Stimulated activated CD8-positive, alpha-beta memory T cell treated with anti-CD3 and anti-CD28 coated beads, Interleukin-15, amount 100 ng/mL, for 4 hours (primary cell): ENCODE measurements at places on chromosomes 1 and 21.

DNA sequence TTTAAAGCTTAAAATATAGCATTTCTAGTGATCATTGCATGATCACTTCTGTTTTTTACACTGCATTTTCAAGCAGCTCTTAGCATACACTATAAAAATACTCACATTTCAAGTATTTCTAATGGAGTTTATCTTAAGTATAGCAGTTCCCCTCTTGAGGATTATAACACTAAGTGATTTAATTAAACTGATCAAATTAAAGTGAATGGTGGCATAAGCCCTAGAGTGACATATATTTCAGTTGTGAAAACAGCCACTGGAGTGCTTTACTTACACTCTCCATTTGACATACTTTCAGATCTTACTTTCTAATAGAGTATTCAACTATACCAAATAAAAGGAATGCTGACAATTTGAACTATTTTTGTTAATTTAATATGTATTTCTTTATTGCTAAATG, 623.3 kb upstream of the TMPRSS15 start:
- no peak for DNase-seq

- DNase-seq = no peak
These were observed 11.7 kb downstream of the DSCAM start for GRCh38 chr21:40835184-40835694.

DNA sequence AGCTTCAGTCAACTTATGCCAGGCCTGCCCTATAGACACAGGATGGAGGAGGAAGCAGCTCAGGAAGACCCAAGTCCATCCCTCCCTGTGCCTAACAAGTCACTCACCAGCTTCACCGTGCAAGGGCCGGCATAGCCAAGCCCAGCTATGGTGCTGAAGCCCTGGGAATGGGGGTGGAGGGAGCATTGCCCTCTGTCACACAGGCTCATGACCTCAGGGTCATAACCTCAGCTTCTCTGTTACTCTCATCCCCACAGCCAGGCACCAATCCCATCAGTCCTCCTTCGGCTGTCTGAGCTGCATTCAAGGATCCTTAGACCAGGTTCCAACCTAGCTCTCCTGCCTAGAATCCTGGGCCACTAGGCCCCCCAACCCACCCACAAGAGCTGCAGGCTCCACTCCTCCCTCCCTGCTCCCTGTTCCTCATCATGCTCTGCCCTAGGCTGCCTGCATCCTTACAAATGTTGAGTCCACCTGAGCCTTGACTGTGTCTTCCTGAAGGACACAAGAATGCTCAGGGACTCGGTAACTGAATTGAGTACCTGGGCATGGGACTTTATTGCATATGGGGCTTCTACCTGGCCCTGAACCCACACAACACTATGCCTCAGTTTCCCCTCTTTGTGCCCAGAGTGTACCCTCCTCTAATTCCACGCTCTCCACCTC, 1.7 kb downstream of the CD244 start:
- no peak for DNase-seq

- DNase-seq = no peak
These were observed 3.9 kb downstream of the KPNA6 start for GRCh38 chr1:32111789-32112188.

- no peak for DNase-seq
These were observed 27.4 kb upstream of the DUSP23 start for GRCh38 chr1:159753386-159753785.

- DNase-seq = no peak
These were observed 305.4 kb upstream of the PTBP2 start for GRCh38 chr1:96416111-96416595.

DNA sequence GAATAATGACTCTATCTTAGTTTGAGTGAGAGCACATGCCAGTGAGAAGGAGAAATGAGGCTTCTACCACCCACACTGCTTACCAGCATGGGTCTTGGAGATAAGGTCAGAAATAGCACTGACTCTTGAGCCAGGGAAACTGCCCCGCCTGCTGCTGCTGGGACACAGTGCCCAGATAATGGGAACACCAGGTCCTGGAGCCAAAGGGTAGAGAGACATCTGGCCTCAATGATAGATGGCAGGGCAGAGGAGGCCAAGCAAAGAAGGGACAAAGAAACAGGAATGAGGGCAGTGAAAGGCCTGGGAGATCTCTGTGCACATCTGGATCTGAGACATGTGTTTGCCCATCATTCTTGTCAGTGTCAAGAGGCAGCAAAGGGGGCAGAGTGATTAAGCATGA, 97.4 kb downstream of the MIS18A start:
- no peak for DNase-seq

GRCh38 chr1:76892675-76893074, 25.4 kb downstream of the ST6GALNAC5 start:
- no peak for DNase-seq

- DNase-seq = no peak
These were observed 71.1 kb downstream of the SETD4 start for GRCh38 chr21:35989138-35989735.

- no peak for DNase-seq
These were observed 61.4 kb upstream of the CNN3 start for GRCh38 chr1:94988356-94988755.

DNA sequence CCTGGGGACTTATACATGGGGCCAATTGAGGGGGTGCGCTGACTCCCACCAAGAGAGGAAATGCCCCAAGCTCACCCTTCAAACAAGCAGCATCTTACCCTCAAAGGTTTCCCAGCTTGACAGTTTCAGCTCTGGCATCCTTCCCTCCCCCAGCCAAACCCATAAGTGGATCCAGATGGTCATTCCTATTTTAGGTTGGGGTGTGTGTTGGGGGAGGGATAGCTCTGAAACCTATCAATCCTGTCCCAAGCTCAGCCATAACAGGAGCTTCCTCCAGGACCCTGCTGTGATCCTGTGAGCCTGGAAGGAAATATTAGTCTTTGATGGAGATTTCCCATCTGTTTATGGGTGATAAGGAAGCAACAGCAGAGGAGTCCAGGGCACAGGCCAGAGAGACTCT, 3.4 kb upstream of the TMEM222 start:
- DNase-seq = no peak

GRCh38 chr1:203465146-203465798, 10.3 kb upstream of the PRELP start:
- DNase-seq = no peak

- no peak for DNase-seq
These were observed 134.9 kb upstream of the IPO9 start for GRCh38 chr1:201693890-201694607.

DNA sequence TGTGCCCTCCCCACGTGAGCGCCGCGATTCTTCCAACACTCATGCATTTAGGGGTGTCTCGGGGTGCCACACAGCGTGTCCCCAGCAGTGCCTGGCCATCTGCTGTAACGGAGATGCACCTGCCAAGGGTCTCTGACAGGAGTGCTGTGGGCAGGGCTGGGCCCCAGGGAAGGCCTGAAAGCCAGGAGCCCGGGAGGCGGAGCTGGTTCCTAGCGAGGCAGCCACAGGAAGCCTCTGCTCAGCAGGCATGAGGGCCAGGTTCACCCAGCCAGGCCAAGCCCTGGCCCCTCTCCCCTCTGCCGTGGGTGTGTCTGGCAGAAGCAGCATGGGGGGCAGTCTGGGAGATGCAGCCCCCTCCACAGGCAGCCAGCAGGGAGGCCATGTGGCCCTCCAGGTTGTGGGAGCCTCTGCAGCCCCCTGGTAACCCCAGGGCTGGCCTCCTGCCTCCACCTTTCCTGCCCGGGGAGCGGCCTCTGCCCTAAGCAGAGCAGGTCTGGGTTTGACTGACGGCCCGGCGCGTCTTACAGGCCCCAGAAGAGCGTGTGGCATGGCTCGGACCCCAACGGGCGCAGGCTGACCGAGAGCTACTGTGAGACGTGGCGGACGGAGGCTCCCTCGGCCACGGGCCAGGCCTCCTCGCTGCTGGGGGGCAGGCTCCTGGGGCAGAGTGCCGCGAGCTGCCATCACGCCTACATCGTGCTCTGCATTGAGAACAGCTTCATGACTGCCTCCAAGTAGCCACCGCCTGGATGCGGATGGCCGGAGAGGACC, 30.4 kb downstream of the SLC19A1 start:
- no peak for DNase-seq

- no peak for DNase-seq
These were observed 32.0 kb downstream of the CCSAP start for GRCh38 chr1:229310833-229311232.

DNA sequence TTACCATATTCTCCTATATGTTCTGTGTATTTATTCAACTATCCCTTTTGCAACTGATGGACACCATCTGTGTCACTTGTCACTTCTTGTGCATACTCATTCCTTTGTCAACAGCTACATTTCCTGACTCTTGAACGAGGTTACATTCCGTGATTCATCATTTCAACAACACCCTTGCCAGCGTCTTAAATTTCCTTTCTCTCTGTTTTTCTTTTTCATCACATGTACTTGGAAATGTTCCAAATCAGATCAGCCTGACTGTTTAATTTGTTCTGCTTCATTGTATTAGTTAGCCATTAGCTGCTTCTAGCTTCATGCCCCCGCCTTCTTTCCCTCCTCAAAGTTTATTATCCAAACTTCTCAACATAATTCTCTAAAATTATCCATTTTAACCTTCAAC, 173.0 kb downstream of the ADGRL4 start:
- no peak for DNase-seq

DNA sequence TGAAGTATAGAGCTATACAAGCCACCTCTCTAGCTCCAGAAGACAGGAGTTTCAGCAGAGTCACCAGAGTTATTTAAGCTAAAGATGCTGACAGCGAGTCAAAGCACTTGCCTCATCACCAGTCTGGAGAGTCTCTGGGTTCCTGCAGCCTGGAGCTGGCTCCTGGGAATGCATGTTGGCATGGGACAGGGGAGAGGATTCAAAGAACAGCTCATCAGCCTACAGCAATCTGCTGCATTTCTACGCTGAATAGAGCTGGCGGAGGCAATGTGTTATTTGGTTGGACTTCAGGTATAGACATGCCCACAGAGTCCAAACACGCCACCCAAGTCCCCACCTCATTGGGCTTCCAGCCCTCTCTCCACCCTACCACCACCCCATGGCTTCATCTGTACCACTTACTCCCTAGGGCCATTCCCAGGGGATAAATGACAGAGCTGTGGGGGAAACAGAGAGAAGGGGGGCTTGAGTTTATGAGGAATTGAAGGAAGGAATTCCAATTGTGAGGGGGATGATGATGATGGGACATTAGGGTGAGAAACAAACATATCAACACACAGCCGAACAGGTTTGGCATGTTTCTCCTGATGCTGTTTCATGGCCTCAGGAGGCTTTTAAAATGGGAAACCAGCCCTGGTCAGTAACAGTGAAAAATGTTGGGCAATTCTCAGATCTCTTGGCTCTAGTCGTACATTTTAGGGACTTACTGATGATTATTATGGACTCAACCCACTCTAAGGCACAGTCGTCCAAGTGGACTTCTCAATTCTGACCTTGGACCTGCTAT, 58.4 kb downstream of the PLEKHA6 start:
- no peak for DNase-seq

DNA sequence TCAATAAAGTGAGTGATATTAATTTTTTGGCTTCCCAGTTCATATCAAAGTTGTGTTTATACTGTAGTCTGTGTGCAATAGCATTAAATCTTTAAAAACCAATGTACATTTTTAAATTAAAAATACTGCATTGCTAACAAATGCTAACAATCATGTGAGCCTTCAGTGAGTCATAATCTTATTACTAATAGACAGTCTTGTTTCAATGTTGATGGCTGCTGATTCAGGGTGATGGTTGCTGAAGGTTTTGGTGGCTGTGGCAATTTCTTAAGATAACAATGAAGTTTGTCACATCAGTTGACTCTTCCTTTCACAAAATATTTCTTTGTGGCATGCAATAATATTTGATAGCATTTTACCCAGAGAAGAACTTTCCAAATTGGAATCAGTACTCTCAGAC, 109.0 kb downstream of the ZMYM4 start:
- DNase-seq = no peak

DNA sequence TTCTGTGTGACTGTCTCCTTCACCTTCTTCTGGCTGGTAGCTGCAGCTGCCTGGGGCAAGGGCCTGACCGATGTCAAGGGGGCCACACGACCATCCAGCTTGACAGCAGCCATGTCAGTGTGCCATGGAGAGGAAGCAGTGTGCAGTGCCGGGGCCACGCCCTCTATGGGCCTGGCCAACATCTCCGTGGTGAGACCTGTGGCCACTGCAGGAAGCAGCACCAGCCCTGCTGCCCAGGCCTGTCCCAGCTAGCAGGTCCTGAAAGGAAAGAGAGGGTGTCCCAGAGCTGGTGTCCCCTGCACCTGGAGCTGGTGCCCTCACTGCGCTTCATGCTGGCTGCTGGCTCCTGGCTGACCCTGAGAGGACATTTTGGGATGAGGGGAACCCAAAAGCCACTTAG, 5.9 kb upstream of the ATXN7L2 start:
- DNase-seq = no peak

DNA sequence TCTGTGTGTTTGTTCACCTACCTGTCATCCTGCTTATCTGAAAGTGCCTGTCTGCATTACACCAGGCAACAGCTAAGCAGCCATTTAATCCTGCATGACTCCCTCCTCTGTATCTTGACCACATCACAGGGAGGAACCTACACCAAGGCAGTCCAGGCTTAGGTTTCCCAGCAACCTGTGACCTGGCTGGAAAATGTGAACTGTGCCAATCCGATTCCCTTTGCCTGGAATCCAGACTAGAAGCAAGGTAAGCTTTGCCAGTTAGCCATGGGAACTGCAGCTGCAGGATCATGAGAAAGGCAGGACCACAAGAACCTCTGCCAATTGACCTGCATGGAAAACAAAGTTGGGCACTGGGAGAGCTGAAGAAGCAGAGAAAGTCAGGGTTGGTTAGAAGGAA, 6.3 kb upstream of the ATP1B1 start:
- no peak for DNase-seq

GRCh38 chr1:159196543-159196942, 8.1 kb upstream of the ACKR1 start:
- no peak for DNase-seq

- DNase-seq = no peak
These were observed 48.5 kb downstream of the AJAP1 start for GRCh38 chr1:4702932-4703331.

DNA sequence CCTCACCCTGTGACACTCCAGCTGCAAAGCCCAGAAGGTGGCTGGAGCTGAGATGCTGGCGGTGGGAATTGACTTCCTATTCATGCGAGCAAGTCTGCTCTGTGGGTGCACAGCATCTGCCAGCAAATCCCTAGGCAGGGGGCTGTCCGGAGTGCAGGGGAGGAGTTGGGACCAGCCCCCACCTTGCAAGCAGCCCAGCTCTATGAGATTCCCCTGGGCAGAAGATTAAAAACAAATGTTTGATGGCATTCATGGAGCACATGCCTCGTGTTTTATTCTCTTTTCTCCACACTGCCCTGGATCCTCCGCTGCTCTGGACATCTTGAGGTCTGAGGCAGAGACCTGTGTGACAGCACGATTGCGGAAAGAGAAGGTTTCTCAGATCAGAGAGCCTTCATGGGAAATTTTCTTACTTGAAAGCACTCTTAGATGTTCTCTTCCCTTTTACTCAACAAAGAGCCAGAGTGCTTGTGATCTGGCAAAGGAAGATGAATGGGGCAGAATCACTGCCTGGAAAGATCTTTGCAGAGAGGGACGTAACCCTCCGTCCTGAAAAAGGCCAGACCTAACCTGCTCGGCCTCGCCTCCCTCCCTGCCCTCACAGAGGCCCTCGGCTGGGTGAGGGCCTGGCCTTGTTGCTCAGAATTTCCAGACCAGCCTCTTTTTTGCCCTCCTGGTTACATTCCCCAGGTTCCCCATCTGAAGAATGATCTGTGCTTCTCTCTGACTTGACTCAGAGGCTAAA, 597.1 kb downstream of the KIF26B start:
- DNase-seq = no peak

GRCh38 chr1:40708750-40709099, 17.2 kb downstream of the NFYC start:
- DNase-seq = no peak
